ENCODE measurements at places on chromosomes 7 and 10.

DNA sequence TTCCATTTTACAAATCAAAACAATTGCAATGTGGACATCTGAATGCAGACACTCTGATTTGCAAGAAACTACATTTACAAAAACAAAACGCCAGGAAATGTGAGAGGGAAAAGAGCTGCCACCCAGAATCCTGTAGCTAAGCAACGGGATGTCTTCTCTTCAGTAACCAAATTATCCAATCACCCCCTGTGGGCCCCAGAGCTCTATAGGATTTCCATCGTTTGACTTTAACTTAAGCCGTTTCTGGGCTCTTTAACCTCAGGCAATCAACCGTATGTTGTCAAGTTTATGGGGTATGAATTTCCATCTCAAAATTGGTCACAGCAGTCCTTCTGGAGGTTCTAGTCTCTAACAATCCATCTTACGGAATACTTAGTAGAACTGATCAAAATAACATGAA lies 240.5 kb downstream of the ETV1 start:
- no peak for DNase-seq

GRCh38 chr7:33186192-33186591 lies 56.8 kb downstream of the BBS9 start:
- no peak for DNase-seq

GRCh38 chr7:39367451-39367850 lies 198.8 kb upstream of the YAE1 start:
- DNase-seq, result no peak

DNA sequence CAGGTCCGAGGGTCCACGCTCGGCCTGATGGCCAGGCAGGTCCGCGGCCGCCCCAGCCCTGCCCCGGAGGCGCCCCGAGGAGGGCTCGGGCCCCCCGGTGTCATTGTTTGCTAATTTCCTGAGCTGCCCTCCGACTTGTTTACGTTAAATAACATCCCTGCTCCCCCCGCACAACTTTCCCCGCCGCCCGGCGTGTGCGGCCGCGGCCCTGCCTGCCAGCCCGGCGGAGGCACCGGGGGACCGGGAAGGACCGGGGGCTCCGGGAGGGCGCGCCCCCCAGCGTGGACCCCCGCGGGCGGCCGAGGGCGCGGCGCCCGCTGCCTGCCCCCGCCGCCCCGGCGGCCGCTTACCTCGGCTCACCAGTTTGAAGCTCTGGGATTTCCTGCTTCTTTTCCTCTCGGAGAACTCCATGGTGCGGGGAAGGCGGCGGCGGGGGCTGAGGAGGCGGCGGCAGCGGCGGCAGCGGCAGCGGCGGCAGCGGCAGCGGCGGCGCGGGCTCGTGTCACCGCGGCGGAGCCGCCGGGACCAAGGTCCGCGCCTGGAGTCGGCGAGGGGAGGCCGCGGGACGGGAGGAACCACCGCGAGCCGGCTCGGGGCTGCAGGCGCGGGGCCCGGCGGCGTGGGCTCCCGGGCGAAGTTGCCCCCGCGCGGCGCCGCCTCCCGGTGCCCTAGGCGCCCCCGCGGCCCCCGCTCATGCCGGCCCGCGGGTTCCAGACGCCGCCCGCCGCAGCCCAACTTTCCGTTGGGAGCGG lies 515 bp downstream of the BEND7 start:
- DNase-seq, result no peak

- no peak for DNase-seq
Measured at GRCh38 chr7:17530244-17530643, 231.8 kb downstream of the AHR start.

Measured in forelimb muscle (tissue), 1 donor.